ENCODE measurements at places on chromosomes 2 and 18.
A peak's percentile ranks its signal among the peaks of the same experiment; 100 is the strongest.

DNA sequence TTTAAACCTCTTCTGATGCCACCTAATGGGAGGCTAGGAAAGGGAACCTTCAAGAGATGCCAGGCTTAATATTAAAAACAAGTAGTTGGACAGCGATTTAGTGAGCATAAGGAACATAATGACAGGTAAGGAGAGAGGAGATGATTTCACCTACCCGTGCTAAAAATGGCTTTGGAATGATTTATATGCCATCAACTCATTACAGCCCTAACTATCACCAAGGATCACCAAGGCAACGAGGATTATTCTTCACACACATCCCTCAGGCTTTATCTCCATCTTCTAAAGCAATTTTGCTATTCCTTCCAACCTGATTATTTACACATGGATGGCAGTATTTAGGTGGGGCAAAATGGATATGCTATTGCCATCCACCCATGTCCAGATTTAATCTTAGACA lies 237.8 kb downstream of the DCC start:
- no peak for DNase-seq

DNA sequence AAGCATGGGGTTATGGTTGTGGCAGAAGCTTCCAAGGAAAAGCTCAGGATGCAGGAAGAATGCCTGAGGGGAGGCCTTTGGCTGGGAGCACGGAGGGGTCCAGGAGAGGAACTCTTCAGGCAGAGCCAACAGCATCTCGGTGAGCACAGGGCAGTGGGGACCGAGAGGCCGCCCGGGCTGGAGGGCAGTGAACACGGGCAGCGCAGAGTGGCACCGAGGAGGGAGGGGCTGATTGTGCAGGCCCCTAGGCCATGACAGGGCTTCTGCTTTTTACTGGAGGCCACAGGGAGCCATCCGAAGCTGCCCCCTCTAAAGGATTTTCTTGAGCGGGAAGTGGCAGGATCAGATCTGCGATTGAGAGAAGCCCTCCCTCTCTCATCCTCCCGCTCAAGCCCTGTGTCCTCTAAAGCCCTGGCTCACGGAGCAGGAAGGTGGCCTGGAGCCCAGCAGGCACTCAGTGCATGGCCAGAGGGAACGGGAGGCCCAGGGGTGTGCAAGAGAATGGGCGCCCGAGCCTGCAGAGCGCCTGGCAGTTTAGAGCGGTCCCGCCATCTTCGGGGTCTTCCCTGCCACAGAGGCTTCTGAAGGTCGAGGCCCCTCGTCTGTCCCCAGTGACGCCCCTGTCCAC lies 110.0 kb upstream of the STON1 start:
- no peak for DNase-seq

GRCh38 chr2:68727683-68728375 lies 6.8 kb upstream of the ARHGAP25 start:
- DNase-seq = no peak

DNA sequence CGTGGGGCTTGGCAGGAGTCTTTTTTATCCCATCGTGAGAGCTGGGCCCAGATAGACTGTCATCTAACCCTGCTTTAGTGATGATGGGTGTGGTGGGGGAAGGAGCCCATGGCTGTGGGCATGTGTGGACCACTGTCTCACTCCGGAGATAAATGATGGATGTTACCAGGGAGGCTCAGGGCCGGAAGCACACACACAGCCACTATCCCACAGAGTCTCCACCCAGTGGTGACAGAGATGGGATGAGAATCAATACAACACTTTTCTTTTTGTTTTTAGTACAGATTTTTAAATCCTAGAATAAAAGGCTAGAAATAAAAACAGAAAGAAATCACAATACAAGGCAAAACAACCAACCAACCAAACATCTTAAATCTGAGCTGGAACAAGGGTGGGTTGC lies 233.4 kb downstream of the SOX11 start:
- DNase-seq = no peak

- DNase-seq = peak; percentile 6
These were observed at the start of gene CNRIP1 for GRCh38 chr2:68319398-68320117. CNRIP1 (minus strand) TSS chr2:68319949; CDS start chr2:68319400, 549 bp downstream.

DNA sequence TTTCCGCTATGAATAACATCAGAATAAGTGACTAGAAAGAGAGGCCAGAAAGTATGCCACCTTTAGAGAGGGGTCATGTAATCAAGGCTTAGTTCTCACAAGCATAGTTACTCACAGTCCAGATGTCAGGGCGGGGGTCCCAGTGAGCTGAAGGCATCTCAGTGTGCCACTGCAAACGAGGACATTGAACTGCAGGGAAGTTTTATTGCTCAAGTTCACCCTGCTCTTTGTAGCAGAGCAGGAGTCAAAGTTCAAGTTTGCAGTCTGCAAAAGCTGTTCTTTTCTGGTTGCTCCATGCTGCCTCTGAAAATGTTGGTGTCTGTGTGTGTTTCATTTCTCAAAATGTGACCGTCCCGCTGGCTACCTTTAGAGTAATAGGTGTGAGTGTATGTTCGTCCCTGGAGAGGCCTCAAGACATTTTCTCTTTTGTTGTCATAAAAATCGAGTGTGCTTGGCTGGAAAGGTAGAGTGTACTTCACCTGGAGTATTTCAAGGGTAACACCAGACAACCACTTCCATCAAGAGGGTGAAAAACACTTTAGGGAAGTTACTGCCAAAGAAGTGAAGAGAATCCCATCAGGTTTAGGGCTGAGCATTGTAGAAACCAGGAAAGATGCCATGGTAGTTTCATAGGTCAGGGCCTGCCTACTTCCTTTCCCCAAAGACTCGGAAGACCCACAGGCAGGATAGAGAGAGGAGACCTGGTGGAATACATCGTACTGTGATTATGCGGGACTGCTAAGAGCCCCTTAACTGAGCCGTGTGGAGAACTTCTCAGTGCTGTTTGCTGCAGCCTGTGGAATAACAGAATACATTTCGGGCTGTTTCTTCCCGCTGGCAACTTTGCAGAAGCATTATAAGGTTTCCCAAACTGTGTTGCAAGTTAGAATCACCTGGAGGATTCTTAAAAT lies 89.9 kb downstream of the LYPD6 start:
- DNase-seq = no peak

- DNase-seq = no peak
These were observed 54.5 kb downstream of the MOCOS start for GRCh38 chr18:36241831-36242230.
